ENCODE measurements at places on chromosomes 6 and 20. TPM values are rescaled to one million over a fixed set of nuclear protein-coding genes. Genes with fewer than 3 reads are reported as not detected.

- DNase-seq, result no peak
These were observed 77.7 kb upstream of the SAMD5 start for GRCh38 chr6:147430811-147431210.

GRCh38 chr20:20663841-20664240 lies 48.6 kb downstream of the RALGAPA2 start:
- DNase-seq, result peak; percentile 10

DNA sequence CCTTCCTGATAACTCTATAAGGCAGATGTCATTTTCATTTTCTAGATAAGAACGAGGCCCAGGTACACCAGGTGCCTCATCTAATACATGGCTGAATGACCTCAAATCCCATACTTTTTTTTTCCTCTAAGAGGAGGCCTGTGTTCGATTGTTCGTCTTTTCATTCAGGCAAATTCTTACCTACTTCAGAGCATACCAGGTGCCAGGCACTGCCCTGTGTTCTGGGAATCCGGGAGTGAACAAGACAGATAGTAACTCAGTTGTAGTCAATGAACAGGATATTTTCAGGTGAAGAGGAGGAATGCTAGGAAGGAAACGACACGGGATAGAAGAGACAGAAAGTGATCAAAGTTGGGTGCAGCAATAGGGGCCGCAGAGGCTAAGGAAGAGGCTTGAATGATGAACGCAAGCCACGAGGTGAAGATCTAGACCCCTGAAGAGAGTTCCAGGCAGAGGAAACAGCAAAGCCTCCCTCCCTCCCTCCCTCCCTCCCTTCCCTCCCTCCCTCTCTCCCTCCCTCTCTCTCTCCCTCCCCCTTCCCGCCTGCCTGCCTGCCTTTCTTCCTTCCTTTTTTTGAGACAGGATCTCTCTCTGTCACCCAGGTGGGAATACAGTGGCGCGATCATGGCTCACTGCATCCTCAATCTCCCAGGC lies 150.1 kb upstream of the ZNF217 start:
- DNase-seq, result no peak

DNA sequence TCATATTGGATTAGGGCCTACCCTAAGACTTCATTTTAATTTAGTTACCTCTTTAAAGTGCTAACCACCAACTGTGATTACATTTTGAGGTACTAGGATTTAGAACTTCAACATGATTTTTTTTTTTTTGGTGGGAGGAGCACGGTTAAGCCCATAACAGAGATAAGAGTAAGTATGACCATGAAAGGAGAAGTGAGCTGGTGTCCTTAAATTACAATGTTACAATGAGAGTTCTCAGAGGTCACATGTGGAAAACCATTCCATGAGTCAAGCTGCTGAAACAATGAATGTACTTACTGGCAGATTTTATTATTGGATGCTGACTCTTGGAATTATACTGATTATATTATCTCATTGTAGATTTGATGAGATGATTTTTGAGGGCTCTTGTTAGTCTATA lies 779.3 kb upstream of the CITED2 start:
- peak; percentile 54 for DNase-seq

- peak; percentile 56 for DNase-seq
These were observed 24.3 kb downstream of the SNX14 start for GRCh38 chr6:85569323-85569722.

- DNase-seq, result no peak
These were observed 16.8 kb upstream of the KCNK16 start for GRCh38 chr6:39339096-39339867.

DNA sequence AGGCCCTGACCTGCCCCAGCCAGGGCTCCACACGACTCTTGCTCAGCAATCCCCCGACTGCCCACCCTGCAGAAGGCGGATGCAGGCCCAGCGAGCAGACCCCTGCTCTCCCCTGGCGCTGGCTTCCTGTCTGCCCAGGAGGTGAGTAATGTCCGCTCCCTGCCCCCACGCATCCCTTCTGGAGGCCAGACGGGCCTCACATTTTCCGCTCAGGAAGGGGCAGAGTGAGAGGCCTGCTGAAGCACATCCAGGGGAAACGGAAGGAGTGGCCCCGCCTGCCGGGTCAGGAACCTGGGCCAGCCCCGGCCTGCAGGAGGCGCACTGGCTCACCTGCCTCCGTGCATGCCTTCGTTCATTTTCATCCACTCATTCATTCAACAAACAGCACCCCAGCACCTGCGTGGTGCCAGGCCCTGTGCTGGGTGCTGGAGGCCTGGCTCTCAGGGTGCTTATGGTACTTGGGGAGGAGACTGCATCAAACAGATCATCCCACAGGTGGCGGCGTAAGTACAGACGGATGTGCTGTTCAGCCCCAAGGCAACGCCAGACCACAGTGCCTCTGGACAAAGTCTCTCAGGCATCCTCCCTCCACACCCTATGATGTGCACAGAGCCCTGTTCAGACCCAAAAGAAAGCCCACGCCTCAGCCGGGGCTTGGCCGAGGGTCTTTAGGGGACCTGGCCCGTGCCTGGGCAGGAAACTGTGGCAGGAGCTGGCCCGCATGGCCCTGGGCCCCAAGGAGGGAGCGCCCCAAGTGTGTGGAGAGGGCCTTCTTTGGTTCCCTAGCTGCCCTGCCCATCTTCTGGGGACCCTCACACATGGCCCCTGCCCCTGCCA lies 112.1 kb downstream of the ASXL1 start:
- peak; percentile 98 for DNase-seq

DNA sequence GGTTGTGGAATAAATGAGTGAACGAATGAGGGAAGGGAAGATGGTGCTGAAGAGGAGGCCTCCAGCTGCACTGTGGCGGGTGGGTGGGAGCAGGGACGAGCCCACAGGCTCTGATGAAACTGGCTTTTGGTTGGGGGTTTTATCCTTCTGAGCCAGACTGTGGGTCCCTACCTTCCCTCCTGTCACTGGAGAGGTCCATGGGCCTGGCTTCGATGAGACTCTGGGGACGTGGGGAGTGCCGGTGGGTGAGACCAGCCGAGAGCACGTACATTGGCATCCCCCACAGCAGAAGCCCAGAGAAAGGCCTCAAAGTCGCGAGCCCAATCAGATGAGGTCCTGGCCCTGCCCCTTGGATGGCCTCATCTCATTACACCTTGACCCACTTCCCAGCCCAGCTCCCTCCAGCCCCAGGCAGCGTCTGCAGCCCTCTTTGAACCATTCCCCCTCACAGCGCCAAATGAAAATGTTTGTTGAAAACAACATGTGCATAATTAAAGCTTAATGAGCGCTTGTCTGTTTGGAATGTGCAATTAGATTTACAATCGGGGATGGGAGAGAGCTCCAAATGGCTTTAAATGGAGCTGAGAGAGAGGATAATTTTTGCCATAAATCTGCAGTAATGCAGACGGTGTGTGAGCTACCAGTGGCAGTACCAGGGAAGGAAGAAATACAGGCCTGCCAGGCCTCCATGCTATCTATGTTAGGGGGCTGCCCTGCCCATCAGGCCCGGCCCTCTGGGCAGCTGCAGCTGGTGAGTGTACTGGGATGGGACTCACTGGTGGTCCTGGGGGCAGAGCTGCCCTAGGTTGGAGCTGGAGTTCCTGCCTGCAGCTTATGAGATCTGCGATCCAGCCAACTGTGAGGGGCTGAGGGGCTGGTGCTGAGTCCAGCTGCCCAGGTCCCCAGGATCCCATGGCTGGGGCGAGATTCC lies 47.2 kb downstream of the TOX2 start:
- no peak for DNase-seq

DNA sequence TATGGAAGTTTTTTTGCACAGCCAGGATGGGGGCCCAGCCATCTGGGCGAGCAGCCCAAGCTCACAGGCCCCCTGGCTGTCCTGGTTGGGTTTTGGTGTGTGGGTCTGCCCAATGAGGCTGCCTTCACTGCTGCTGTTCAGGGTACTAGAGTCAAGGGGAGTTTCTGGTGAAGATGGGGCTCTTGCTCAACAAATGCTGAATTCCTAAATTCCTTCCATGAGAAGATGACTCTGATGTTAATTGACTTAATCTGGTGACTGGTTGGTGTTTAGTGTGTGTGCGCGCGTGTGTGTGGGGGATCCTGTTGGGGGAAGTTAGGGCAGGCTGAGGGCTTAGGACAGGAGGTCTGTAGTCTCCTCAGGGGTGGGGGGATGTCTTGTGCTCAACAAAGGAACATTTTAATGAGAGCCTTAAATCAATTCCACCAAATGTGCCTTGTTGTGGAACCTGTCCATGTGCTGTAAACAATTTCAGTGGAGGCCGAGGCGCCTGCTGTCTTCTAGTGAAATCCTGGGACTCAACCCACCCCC lies 1.9 kb downstream of the PTK7 start:
- DNase-seq, result no peak

GRCh38 chr6:444653-445275 lies 53.2 kb downstream of the IRF4 start:
- no peak for DNase-seq

- DNase-seq, result peak; percentile 26
These were observed 31.2 kb downstream of the SRSF3 start for GRCh38 chr6:36625158-36625919.

DNA sequence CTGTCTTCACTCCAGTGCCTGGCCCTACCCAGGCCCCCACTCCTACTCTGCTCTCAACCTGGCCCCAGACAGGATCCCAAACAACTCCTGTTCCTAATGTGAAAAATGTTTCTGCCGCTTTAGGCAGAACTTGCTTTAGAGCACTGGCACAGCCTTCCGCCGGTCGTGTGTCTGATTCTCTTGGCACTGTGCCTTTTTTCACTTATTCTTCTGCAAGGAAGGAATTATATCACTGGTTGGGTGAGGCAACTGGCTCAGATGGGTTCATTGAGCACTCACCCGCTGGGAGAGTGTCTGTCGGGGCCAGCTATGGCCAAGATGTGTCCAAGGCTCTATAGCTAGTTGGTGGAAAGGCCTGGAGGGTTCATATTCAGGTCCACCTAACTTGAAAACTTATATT lies 33.6 kb upstream of the HLA-A start:
- DNase-seq, result no peak

DNA sequence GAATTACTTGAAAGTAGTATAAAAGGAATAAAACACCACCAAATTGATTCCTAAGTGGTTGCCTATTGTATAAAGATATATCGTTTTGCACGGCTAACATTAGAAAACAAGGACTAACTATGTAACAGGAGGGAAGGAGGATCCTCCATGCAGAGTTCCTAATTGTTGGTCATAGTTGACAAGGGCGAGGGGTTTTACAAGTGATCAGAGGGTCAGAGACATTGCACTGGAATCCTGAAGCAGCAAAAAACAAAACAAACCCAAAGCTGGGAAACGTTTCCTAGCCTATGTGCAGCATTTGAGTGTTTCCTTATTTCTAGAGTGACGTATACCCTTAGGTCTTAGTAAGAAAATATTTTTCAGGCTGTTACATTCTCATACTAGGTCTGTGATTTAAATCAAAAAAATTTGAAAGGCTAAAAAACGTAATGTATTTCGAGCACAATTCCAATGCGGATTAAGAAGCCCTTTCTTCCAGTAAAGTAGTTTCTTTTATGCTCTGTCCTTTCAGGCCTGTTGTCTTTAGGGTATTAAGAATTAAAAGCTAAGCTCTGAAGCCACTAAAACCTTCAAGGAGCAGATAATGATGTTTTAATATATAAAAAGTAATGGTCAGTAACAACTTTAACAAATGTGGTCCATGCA lies 373.8 kb upstream of the MMS22L start:
- DNase-seq, result no peak

- no peak for DNase-seq
These were observed 22.6 kb downstream of the CDH22 start for GRCh38 chr20:46285740-46286139.

SSTR4 gene
- not detected for total RNA-seq

IL17A gene
- not detected for total RNA-seq

TGM2 gene
- total RNA-seq, result 129 TPM

SYCP2 gene
- 0.35 TPM for total RNA-seq

POM121L2 gene
- not detected for total RNA-seq

BTN1A1 gene
- 0.23 TPM for total RNA-seq

Data from HT1080 (cell line).